ENCODE measurements at places on chromosomes 13 and 19.

- no peak for DNase-seq
Observed at GRCh38 chr19:2096034-2096479, at the start of gene MOB3A. MOB3A (minus strand) TSS chr19:2096326; CDS start chr19:2078560, 17,766 bp downstream.

- no peak for DNase-seq
Observed at GRCh38 chr19:46697204-46697960, 19.5 kb downstream of the PRKD2 start.

- DNase-seq = no peak
Observed at GRCh38 chr19:41850381-41850780, 5.5 kb downstream of the DMRTC2 start.

GRCh38 chr13:25717666-25718197, 334.1 kb downstream of the SHISA2 start:
- no peak for DNase-seq

- no peak for DNase-seq
Observed at GRCh38 chr13:24304620-24305019, 4.8 kb upstream of the C1QTNF9 start.

GRCh38 chr19:32977280-32977679, 5.2 kb downstream of the FAAP24 start:
- no peak for DNase-seq

GRCh38 chr19:46606019-46606418, 4.9 kb downstream of the CALM3 start:
- DNase-seq = no peak

DNA sequence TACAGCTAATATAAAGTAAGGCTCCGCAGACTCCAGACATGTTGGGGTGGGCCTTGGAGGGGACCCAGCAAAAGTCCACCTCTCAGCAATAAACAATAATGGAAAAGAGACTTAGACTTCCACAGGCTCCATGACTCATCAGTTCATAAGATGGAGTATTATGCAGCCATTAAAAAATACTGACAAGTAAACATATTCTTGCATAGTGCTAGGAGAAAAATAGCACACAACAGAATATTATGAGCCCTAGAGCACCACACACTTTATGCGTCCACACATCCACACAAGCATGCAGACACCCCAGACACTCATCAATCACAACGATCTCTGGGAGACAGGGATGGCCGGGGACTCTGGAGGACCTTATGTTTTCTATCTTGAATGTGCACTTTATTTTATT, 46.0 kb downstream of the PDCD5 start:
- DNase-seq = no peak

GRCh38 chr19:23281663-23282276, 31.6 kb upstream of the ZNF724 start:
- DNase-seq = no peak

GRCh38 chr13:56659041-56659471, 481.7 kb upstream of the PRR20A start:
- DNase-seq = no peak

DNA sequence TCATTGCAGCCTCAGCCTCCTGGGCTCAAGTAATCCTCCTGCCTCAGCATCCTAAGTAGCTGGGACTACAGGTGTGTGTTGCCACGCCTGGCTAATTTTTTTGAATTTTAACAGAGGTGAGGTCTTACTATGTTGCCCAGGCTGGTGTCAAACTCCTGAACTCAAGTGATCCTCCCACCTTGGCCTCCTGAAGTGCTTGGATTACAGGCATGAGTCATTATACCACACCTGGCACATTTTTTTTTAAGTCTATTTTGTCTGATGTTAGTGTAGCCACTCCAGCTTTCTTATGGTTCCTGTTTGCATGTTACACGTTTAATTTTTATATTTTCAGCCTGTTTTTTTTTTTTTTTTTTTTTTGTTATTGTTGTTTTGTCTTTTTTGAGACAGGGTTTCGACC, 24.8 kb downstream of the KDM4B start:
- no peak for DNase-seq

GRCh38 chr19:10137751-10138682, 18.3 kb upstream of the EIF3G start:
- no peak for DNase-seq

DNA sequence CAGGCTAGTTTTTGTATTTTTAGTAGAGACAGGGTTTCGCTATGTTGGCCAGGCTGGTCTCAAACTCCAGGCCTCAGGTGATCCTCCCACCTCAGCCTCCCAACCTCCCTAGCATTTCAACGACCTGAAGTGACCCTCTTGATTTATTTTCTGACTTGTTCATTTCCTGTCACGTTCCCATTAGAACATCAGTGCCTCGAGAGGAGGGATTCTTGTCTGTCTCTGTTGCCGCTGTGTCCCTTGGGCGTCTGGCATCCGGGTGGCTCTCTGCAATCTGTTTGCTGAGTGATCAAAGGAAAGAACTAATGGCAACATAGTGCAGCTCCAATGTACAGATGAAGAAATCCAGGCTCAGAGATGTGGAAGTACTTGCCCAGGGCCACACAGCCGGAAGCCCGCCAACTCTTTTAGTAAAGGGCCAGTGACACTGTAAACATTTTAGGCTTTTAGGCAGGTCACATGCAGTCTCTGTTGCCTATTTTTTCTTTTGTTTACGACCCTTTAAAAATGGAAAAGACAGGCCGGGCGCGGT, 47.5 kb downstream of the NFIC start:
- DNase-seq = no peak

GRCh38 chr19:11806354-11807098, 7.5 kb upstream of the ZNF440 start:
- DNase-seq = no peak

DNA sequence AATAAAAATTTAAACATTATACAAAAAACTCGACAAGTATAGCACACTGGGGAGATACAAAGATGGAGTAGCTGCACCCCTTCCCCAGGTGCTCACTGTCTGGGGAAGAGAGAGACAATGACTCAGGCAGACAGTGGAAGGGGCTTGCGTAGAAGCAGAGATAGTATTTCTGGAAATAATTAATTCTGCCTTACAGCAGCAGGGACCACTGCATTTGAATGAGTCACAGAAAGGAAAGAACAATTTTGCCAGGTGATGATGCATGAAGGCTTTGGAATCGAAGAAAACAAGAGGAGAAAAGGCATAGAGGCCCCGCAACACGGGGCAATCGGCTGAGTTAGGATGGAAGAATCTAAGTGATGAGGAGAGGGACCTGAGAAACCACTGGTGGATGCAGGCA, 447.4 kb downstream of the EFNB2 start:
- DNase-seq = no peak

DNA sequence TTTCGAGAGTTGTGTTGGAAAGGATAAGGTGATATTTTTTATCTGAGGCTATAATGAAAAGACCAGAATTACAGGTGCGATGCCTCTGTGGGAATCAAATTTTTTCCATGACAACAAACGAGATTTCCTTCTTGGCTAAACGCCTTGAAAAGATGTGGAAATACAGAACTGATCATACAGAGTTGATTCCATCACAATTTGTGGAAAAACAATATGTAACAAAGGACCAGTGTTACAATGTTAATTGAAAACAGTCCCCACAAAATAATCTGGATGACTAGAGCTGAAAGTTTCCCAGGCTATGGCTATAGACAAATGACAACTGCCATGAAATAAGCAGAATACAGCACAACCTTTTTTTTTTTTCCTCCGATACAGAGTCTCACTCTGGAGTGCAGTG, 628.9 kb downstream of the DIAPH3 start:
- DNase-seq = no peak

GRCh38 chr13:33763021-33763420, 54.9 kb upstream of the RFC3 start:
- DNase-seq = no peak

DNA sequence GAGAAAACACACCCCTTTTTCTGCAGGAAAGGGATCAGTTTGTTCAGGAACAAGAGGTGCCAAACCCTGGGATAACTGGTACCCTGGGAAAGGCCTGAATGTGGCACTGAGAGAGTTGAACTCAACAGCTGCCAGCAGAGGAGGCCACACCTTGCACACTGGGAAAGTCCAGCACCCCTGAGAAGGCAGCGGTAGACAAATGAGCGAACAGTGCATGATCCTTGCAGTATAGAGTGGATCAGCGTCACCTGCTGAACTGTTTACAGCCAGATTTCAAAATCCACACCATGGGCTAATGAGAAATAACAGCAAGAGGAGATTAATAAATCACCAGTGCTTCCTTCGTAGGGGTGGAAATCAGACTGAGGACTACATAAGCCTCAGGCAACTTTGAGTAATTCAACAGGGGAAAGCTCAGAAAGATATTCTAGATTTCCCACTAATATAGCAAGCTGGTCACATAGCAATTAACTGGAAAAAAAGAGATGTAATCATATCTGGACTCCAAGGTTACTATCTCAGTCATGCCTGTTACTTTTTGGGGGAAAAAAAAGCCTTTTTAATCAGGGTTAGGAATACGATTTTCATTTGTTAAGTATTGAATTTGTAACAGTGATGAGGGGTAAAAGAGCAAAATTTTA, 52.0 kb downstream of the DCT start:
- DNase-seq = no peak

DNA sequence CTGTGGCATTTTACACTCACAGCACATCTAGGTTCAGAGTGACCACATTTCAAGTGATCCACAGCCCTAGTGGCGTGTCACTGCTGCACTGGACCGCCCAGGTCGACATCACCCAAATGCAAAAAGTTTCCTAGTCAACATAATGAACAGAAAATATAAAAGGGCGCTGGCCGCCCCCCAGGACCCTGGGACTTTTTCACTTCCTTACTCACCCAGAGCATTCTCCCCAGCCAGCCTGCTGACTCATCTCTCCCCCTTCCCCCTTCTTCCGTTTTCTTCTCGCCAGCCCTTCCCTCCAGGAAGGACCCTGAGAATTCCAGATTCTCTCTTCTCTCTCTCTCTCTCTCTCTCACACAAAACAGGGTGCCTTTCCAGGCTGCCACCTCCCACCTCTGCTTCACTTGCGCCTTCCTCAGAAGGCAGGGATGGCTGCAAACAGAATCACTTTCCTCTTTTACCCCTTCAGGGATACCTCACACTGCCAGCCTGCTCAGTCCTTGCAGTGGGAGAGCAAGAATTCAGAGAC, 21.0 kb upstream of the GRWD1 start:
- DNase-seq = no peak

DNA sequence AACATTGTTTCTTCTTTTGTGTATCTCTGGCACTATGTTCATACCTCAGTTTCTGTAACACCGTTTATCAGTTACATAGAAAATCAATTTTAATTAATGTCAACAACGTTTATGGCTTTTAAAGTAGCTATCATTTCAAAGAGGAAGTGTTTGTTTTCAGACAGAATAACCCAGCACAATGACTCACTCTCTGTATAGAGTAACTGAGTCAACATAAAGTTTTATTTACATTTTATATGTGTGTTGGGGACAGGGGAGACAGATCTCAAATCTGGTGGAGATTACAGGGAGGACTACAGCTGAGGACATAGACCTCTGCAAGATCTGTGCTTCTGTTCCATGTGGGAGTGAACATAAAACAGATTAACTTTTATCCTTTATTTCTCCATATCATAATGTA, 2590.1 kb downstream of the PCDH9 start:
- DNase-seq = no peak

GRCh38 chr13:40379794-40380578, 286.5 kb downstream of the FOXO1 start:
- no peak for DNase-seq

- no peak for DNase-seq
Observed at GRCh38 chr13:70363991-70364390, 255.7 kb upstream of the KLHL1 start.

DNA sequence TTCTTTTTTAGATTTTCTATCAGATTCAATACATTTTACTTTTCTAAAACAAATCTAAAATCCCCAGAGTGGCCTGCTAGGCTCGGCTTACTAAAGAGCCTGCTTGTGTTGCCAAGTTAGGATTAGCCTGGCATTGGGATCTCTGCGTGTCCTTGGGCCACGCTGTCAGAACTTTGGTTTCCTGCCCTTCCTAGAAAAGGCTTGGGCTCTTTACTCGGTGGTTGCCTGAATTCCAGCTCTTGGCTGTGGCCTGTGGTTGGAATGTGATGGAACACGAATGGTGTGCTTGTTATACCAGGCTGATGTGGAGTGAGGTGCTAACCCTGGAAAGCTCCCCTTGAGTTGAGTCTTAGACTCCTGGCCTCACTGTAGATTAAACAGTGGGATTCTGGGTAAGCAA, 8.5 kb downstream of the SPATA13 start:
- no peak for DNase-seq

DNA sequence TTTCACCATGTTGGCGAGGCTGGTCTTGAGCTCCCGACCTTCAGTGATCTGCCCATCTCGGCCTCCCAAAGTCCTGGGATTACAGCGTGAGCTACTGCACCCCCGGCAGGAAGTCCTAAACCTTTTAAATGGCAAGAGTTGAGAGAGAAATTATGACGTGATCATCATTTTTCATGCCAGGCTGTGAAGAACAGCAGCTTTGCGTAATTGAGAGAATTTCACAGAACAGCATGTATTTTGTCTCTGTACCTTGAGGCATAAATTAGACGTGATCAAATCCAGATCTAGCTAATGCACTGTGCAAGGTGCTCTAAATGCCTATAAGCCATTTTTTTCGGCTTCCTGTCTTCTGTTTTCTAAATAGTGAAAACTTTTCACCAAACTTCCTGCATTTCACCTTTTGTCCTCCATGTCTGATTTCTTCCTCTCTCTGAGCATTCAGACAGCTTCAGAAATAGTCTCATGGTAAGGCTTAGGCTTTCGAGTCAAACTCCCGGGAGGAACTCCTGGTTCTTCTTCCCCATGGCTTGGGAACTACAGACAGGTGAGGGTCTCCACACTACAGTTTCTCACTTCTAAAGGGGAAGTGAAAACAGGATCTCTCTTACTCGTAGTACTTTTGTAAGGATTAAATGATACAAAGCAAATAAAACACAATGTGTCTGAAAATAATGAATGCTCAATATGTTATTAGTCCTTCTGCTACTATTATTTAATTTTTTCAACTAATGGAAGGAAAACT, 51.0 kb downstream of the WDFY2 start:
- DNase-seq = no peak

- no peak for DNase-seq
Observed at GRCh38 chr19:43422689-43423066, 8.0 kb downstream of the TEX101 start.

DNA sequence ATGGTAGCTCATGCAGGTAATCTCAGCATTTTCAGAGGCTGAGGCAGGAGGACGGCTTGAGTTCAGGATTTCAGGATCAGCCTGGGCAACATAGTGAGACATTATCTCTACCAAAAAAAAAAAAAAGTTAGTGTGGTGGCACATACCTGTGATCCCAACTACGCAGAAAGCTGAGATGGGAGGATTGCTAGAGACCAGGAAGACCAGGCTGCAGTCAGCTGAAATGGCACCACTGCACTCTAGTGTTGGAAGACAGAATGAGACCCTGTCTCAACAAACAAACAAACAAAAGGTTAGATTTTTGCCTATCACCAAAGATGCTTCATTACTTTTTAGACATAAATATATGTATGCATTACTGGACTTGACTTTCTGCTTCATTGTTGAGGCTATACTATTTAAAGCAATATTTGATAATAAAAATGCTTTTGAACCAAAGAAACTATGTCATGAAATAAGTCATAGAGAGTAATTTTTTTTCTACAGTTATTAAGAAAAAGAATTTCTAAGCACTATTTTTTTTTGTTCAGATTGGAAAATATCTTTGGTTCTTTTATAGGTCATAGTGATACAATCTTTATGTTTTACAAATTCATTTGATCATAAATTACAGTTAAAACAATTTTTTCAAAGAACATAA, 1180.1 kb upstream of the ATXN8OS start:
- no peak for DNase-seq

All from cerebellar nuclear complex (tissue), 1 donor.